ENCODE measurements at places on chromosomes 3 and 15.

DNA sequence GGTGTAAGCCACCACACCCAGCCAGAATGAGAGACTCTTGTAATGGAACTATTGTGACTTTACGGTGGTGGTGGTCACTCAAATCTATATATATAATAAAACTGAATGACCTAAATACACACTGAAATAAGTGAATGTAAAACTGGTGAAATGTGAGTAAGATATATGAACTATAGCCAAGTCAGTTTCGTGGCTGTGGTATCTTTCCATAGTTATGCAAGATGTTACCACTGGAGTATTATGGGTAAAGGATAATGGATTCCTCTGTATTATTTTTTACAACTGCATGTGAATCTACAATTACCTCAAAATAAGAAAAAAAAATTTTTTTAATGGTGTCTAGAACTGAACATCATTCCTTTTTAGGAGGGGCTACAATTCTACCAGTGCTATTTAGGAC is 21.9 kb downstream of the PIK3CB start:
- DNase-seq = no peak

DNA sequence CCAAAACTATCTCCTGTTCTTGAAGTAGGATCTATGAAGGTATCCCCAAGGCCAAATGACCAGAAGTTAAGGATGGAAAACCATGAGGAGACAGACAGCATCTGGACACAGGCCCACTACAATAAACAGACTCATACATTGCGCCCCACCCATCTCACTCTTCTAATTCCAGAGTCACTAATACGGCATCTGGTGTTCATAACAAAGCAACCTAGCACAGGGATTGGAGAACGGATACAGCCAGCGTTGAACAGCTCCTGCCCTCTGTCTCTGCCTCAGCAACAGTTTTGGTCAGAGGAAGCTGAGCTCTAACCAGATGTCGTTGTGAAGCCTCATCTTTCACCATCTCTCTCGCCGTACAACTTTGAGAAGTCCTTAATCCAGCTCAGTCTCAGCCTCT is 44.5 kb upstream of the CCDC80 start:
- no peak for DNase-seq

DNA sequence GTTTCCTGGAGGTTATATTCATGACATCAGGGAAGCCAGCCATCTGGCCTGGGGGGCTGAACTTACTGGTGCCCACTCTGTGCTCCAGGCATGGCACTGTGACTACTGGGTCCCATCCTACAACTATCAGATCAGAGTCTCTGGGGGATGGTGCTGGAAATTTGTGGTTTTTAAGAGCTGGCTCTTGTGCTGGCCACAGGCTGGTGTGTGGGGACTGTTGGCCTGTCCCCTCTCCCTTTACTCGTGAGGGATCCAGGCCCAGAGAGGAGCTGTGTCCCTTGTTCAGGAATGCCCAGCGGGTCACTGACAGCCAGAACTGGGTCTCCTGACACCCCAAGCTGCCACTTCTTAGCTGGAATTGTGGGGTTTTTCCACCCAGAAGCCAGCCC is 44.5 kb upstream of the SEC22A start:
- DNase-seq = peak; percentile 12

GRCh38 chr15:27842526-27842925 is 256.6 kb downstream of the OCA2 start:
- DNase-seq = no peak

DNA sequence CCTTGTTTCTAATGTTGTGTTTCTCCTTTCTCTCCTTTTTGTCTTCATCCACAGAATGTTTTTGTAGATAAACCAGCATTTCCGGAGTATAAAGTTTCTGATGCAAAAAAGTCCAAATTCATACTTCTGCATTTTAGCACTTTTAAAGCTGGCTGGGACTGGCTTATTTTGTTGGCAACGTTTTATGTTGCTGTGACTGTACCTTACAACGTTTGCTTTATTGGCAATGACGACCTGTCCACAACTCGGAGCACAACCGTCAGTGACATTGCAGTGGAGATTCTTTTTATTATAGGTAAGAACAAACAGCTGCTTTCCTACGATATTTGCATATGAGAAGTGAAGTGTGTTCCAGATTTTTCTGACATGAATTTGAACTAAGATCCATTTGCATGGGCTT is 199.4 kb downstream of the KCNH8 start:
- DNase-seq = no peak

GRCh38 chr3:42742259-42742658 is 30.8 kb downstream of the CCDC13 start:
- peak; percentile 4 for DNase-seq

- no peak for DNase-seq
These were observed 229.7 kb upstream of the EIF1B start for GRCh38 chr3:40079847-40080240.
